ENCODE measurements at places on chromosomes 11 and 22.
A peak's percentile ranks its signal among the peaks of the same experiment; 100 is the strongest.

DNA sequence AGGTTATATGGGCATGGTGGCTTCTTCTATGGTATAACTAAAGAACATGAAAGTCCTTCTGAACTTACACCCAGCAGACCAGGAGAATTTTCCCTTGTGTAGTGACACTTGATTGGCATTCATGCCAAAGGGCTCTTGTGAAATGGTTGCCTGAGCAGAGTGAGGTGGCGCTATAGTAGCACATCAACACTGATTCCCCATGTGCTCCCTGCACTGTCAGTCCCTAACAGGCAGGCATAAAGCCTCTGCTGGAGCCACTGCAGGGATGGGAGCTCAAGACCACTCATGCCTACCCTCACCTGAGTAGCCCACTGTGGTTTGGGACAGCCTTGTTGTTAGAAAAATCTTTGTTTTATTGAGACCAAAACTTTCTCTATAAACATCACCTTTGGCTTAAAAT lies 92.6 kb upstream of the LIN7C start:
- no peak for DNase-seq

- DNase-seq = no peak
Measured at GRCh38 chr22:23062616-23063538, 7.4 kb upstream of the GNAZ start.

- peak; percentile 21 for DNase-seq
Measured at GRCh38 chr11:102780491-102780918, at the start of gene MMP10. TSS of gene MMP10 (minus strand) at chr11:102780628. CDS start at chr11:102780591, 37 bp downstream.

DNA sequence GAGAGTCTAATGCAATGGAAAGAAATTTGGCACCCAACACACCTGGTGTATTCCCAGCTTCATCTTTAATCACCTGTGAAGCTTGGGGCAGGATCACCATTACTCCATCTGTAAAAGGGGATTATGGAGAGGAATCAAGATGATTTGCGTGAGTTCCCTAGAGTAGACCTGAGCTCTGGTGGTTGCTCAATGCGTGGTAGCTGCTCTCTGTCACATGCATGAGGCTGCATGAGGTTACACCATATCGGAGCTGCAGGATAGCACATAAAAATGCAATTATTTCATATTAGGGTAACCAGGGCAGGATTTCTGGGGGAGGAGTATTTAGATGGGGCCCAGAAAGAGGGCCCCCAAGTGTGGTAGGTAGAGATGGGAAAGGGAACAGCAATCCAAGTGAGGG lies 35.3 kb upstream of the CLMP start:
- no peak for DNase-seq

GRCh38 chr11:27158456-27159334 lies 118.1 kb downstream of the BBOX1 start:
- DNase-seq = peak; percentile 14

- no peak for DNase-seq
Measured at GRCh38 chr11:127023991-127024390, 23.4 kb upstream of the KIRREL3 start.

GRCh38 chr22:31148953-31149627 lies 8.8 kb upstream of the PLA2G3 start:
- DNase-seq = peak; percentile 57

DNA sequence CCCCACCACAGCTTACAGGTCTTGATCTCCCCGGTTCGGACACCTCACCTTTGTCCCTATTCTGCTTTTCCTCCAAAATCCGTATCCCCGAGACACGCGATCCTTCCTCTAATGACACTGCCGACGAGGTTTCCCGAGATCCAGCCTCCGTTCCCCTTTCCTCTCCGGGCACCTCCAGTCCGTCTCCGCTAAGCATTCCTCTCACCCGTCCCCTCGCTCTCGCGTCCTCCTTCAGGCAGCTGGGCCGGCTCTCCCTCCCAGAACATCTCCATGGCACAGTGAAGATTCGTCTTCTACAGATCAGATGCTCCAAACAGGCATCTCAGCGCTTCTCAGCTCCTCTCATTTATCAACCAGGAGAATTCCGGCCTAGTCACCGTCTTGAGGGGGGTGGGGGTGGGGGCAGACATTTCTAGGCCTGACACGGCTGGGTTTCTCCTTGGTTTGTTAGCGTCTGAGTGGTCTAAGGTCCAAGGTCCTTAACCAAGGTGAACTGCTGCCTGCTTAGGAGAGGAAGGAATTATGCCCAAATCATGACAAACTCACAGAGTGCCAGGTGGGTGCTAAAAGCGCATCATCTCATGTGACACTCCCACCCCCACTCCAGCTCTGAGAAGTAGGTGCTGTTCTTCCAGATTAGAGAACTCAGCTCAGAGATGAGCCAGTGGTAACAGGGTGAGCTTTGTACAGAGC lies at the start of gene SPTBN2:
Gene SPTBN2 (minus strand): TSS at position 524 of the 693 bp plus-strand sequence. CDS start 7,976 bp downstream, outside the sequence.
- DNase-seq = no peak

DNA sequence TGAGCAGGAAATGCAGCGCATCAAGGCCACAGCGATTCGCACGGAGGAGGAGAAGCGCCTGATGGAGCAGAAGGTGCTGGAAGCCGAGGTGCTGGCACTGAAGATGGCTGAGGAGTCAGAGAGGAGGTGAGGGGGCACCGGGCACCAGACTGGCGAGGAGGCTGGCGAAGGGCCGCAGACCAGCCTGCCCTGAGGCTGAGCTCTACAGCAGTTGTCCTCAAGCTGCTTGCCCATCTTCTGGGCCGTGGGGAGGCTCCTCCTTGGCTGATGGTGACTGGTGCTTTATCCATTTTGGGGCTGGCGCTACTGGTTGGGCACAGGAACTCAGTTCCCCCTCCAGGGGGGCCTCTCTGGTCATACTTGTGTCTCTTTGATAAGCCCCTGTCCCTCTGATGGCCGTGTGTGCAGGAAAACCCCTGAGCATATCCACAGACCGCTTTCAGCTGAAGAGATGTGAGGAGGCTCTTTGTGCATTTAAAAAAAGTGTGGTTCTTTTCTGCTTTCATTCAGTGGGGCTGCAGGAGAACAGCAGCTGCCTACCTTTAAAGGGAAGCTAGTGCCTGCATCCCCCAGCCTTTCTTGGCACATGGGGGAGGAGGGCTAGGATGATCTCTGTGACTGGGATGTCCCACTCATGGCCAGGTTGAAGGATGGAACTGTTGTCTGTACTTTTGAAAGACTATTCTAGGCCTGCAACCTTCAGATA lies 46.3 kb upstream of the CABP7 start:
- DNase-seq = no peak

DNA sequence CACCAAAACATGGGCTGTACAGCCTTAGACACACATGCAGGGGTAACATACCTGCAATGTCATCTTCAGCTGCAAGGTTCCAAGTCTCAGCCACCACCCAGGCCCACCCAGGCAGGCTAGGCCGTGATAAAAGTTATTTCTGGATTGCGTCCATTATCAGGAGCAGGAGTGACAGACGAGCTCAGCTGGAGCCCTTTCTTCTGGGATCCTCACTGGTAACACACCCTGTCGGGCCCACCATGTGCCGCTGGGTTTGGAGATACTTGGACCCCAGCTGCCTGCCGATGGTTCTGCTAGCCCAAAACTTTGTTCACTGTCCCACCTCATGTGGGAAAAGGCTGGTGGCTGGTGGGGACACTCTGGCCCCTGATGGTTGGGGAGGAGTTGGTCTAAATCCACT lies 24.8 kb downstream of the TMPRSS5 start:
- no peak for DNase-seq

DNA sequence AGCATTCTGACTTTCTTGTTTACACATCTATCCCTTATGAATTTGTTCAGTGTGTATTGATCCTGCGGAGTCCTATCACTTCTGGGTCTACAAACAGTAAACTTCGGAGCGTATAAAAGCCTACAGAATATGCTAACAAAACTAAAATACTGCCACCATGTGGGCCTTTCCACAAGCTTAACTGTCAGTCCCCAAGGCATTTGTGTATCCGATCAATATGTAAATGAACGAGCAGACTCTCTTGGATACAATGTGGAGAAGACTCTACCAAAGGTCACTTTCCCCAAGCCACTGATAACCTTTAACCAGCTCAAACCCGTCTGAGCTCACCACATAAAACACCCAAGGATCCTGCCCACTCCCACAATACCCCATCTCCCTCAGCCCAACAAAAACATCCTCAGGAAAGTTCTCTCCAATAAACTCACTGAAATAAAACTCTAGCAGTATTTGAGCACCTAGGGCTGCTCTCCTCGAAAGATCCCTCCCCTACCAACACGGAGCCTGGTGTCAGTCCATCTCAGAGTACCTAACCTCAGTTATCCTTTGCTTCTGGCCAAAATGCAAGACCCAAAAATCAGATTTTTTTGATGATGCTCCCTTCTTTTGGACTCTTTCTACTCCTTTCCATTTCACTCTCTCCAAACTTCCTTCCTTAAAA lies 17.8 kb downstream of the ADA2 start:
- DNase-seq = no peak
